ENCODE measurements at places on chromosomes 1 and 21. TPM values are rescaled to one million over a fixed set of nuclear protein-coding genes. Genes with fewer than 3 reads are reported as not detected.

DNA sequence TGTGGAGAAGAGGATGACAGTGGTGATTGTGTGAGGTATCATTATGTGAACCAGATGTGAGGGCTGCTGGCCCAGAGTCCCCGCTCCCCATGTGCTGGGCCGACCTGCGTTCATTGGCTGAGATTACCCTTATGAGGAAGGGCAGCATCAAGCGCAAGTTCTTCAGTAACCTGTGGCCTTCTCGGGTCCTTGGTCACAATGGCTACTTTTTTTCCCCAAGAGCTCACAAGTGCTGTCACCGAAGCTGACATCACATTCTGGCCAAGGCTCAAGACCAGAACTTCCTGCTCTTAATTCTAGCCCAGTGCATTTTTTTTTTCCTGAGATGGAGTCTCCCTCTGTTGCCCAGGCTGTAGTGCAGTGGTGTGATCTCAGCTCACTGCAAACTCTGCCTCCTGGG lies 262.9 kb downstream of the RHOU start:
- no peak for DNase-seq

DNA sequence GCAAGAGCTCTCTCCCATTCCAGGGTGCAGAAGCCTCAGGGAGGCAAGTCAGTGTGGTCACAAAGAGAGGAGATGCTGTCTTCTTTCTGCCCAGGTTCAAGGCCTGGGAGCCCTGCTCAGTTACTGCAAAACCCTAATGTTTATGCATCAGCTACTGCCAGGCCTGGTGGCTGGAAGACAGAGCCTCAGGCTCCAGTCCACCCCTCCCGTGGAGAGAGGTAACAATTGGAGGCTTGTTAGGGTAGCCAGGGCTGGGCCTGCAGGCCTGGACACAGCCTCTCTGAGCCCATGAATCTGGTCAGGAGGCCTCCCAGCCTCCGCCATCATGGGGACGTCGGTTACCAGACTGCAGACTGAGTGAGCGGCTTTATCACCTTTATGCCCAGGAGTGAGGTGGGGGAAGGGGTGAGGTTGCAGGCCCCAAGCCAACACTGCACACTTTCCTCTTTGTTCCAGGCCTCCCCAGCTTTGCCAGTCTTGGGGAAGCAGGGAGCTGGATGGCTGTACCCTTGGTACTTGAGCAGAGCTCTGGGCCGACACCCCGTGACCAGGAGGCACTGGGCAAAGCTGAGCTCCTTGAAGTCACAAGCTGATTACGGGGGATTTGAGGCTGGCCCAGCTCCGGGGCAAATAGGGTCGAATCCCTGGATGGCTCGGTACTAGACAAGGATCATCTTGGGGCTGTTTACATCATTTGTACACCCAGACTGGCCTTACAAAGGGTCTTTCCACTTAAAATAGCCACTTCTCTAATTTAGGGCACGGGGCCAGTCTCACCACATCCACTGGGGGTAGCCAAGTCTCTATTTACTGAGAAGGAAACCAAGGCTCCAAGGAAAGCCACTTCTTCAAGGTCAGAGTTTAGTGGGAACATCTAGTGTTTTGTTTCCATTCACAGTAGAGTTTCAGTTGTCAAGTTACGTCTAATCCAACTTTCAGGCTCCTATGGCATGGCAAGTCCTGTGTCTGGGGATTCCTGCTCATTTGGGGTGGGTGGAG lies 5.2 kb downstream of the SLC2A1 start:
- no peak for DNase-seq

Gene RGS1
- not detected for total RNA-seq

Gene ADAMTS5
- 0.47 TPM for total RNA-seq

GRCh38 chr1:2346691-2347408 lies 44.5 kb downstream of the MORN1 start:
- DNase-seq, result no peak

Gene LPAR3
- 27.8 TPM for total RNA-seq

GRCh38 chr1:235015291-235015985 lies 113.2 kb downstream of the TOMM20 start:
- DNase-seq, result no peak

Gene SLC19A1
- 25.9 TPM for total RNA-seq

DNA sequence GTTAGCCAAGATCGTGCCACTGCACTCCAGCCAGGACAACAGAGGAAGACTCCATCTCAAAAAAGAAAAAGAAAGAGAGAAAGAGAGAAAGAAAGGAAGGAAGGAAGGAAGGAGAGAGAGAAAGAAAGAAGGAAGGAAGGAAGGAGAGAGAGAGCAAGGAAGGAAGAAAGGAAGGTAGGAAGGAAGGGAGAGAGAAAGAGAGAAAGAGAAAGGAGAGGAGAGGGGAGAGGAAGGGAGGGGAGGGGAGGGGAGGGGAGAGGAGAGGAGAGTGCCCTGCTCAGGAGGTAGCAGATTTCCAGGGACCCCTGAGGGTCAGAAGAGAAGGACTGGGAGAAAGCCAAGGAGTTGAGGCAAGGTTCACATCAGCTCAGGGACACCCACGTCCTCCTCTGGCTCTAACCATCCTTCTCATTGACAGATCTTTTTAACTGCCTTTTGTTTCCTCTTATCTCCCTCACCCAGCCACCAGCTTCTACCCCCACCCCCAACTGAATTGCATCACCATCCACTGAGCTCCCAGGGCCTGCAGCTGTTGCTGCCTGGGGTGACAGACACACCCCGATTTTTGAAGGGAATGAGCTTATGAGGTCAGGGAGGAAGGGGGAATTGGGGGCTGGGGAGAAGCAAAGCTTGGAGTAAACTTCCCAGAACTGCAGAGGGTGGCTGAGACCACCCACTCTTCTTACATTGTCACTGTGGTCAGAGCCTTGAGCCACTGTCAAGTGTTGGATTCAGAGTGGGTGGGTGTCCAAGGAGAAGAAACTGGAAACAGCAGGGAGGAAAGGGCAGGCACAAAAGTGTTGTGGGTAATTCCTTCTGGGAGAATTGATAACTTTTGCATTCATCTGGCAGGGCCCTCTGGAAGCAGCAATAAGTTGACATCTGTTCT lies 91.6 kb downstream of the GLUL start:
- DNase-seq, result peak; percentile 3

Gene WNT2B
- 0.90 TPM for total RNA-seq

DNA sequence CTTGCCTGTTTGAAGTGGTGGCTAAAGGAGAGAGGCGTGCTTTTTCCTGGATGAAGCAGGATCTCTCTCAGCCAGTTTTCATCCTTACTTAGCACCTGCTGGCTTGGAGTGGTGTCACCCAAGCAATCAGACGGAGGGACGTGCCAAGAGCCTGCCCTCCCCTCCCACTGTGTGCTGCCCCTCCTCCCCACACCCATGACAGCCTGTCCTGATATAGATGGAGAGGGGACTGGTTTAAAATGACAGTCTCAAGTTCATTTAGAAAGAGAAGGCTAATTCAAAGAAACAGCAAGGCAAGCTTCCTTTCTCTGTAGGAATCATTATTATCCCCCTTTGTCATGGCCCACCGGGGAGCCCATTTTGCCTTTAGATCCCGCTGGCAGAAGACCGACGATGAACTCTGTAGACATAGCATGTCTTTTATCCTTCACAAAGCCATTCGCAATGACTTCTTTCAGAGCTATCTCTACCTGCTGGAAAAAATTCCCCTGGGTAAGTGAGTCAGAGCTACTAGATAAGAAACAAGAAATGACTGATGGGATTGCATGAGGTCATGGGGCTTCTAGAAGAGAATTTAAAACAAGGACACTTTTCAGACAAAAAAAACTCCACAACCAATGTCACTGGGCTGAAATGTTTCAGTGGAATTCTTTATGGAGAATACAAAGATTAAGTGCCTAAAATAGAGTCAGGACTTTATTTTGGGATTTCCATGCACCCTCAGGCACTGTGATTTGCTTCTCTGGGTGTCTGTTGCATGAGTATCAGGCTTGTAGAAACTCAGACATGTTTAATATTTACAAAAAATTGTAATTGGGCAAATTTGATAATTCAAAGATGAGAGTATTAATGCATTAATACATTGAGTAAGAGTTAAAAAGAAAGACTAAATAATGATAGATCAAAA lies at the start of gene NTMT2:
TSS of gene NTMT2 (plus strand) at position 190 of the 907 bp plus-strand sequence. CDS start at position 339, 149 bp downstream.
- DNase-seq, result peak; percentile 84

DNA sequence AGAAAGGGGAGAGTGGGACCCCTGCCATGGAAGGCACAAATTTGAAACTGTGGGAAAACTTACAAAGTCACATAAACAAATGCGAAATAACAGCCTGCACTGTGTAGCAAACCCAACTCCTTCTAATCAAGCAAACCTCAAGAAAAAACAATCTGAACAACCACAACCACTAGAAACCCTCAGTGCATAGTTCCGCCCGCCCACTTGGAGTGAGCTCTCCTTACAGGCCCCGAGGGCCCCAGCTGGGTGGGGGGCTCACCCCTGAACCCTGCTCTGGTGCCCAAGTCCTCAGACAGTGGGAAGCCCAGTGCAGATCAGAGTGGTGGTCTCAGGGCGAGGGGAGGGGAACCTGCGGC lies 931 bp upstream of the MXRA8 start:
- no peak for DNase-seq
